ENCODE measurements at places on chromosomes 3 and 15.

GRCh38 chr3:17592956-17593355 is 149.5 kb downstream of the TBC1D5 start:
- DNase-seq: no peak

DNA sequence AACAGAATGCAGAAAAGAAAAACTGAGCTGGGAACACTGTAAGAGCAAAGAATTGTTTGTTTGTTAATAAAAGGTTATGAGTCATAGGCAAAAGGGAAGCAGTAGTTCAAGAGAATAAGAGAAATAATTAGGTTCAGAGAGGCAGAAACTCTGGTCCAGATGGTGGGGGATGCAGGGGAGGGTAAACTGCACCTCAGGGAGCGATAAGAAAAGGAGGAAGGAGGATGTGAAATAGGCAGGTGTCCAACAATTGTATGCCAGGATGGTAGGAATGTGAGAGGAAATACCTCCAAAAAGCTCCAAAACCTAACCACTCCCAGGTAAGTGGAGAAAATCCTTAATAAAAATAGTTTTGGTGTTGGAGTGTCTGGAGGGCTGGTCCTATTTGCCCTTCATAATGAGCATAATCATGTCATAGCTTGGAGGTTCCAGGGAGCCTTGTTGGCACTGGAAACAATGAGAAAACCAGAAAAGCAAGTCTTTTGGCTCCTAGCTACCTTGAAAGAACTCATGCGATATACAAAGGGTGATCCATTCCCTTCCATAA is 405.4 kb upstream of the TBL1XR1 start:
- DNase-seq: no peak

GRCh38 chr3:180989291-180990163 is at the start of gene DNAJC19:
TSS of gene DNAJC19 (minus strand) at chr3:180989736. CDS start at chr3:180989602, 134 bp downstream.
- DNase-seq: peak; percentile 96

- DNase-seq: no peak
Observed at GRCh38 chr3:177603148-177603603, 405.9 kb upstream of the TBL1XR1 start.

DNA sequence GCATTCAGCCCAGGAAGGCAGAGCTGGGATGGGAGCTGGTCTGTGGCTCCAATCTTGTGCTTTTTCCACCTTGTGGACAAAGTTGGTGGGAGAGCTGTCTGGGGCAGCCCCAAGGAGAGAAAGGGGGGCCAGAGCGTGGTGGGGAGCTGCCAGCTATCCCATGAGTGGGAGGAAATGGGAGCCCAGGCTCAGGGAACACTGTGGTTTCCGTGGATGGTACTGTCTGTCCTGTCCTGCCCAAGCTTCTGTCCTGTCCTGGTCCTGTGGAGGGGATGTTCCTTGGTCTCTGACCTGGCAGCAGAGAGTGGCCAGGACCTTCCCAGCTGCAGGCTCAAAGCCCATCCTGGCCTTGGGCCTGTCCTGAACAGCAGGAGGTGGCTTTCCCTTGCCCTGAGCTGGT is 72.6 kb upstream of the SEC13 start:
- DNase-seq: no peak

- no peak for DNase-seq
Observed at GRCh38 chr3:102761766-102762165, 327.0 kb downstream of the ZPLD1 start.

DNA sequence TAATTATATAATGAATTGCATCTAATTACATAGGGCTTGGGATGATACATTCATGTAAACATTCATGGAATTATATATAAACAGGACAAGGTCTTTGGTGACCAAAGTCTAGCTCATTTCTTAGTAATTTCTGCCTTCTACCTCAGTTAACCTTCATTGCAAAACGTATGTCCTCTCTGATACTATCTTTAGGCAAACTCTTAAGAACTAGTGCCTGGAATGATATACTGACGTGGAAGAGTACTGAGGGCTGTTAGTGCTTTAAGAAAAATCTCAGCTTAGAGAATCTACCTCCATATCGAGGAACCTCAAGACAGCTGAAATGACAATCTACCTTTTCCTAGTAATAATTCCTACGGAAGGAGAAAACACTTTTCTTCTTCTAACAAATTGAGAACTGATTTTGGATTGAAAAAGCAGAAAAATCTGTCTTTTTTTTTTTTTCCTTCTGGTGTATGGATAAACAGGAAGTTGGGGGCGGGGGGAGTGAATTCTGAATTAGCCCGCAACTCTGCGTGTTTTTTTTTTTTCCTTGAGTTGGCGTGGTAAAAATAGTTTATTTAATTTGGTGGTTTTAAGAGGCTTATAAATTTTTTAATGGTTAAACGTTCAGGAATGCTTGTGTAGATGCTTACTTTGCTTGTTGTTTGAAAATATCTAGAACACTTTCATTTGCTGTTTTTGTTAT is 43.2 kb downstream of the RARB start:
- DNase-seq: peak; percentile 81

- DNase-seq: no peak
Observed at GRCh38 chr3:59418836-59419235, 369.0 kb upstream of the CFAP20DC start.

- DNase-seq: peak; percentile 40
Observed at GRCh38 chr3:195172039-195172684, 98.8 kb downstream of the XXYLT1 start.
